ENCODE measurements at places on chromosomes 1 and 21.

DNA sequence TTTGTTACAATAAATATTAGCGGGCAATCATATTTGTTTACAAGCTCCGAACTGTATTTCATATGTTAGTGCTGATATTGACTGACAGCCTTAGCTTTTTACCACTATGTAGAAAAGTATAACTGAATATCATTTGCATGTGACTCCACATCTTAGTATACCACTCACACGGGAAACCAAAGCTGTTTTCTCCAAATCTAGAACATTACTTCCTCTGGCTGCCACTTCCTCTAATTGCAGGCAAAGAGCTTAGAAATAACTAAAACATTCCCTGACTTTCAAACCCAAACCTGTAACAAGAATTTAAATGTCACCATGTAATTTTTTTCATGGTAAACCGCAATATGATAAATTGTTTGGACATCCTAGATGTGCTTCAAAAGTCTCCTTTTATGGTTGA is 174.7 kb downstream of the LBR start:
- no peak for DNase-seq

DNA sequence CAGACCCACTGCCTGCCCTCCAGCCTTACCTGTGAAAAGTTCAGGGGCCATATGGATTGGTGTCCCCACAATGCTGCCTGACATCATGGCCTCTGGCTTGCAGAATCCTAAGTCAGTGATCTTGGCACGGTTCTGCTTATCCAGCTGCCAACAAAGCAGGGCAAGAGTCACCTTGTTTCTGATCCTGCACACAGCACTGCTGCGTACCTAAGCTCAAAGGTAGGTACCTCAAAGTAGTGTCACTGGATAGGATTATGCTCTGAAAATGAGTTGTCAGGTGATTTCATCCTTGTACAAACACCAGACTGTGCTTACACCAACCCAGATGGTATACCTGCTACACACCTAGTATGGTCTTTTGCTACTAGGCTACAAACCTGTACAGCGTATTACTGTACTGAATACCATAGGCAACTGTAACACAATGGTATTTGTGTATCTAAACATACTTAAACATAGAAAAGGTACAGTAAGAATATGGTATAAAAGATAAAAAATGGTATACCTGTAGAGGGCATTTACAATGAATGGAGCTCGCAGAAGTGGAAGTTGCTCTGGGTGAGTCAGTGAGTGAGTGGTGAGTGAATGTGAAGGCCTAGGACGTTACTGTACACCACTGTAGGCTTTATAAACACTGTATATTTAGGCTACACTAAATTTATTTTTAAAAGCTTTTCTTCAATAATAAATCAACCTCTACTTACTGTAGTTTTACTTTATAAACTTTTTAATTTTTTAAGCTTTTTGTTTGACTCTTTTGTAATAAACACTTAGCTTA is 29.1 kb upstream of the RBBP5 start:
- DNase-seq, result no peak

- no peak for DNase-seq
Measured at GRCh38 chr1:150406483-150406882, 42.5 kb downstream of the RPRD2 start.

DNA sequence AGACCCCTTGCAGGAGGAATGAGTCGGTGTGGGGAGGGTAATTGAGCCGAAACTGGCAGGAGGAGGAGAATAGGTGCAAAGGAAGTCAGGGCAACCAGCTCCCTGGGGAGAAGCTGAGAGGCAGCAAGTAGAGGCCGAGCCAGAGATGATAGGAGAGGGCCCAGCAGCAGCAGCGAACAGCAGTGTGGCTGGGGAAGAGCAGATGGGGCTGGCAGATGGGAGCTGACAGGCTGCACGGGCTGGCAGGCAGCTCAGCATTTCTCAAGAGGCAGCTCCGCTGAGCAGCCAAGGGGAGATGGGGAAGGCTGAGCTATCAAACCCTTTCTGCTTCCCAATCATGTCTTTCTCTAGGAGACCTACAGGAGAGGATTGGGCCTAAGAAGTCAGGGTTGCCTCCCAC is 158.2 kb downstream of the TRIM33 start:
- no peak for DNase-seq

DNA sequence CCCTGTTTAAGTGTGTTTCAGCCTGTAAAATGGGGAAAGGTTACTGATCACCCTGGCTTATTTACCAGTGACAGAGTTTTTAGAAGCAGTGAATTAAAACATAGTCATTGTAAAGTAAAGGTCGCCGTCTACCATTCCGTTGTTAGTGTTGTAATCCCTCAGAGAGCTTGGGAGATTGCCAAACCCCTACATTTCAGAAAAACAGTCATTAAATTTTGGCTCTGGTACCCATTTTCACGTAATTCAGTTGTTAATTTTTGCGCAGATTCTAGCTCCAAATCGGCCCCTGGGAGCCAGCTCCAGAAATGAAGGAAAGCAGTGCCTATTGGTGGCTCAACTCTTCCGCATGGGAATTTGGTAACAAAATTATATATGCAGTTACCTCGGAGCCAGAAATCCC is 127.7 kb upstream of the AJAP1 start:
- no peak for DNase-seq

- DNase-seq, result no peak
Measured at GRCh38 chr1:57848406-57848805, 424.5 kb upstream of the DAB1 start.

GRCh38 chr1:9824702-9825089 is 931 bp upstream of the CLSTN1 start:
- DNase-seq, result no peak

GRCh38 chr1:83017701-83018100 is 981.2 kb downstream of the TTLL7 start:
- no peak for DNase-seq

DNA sequence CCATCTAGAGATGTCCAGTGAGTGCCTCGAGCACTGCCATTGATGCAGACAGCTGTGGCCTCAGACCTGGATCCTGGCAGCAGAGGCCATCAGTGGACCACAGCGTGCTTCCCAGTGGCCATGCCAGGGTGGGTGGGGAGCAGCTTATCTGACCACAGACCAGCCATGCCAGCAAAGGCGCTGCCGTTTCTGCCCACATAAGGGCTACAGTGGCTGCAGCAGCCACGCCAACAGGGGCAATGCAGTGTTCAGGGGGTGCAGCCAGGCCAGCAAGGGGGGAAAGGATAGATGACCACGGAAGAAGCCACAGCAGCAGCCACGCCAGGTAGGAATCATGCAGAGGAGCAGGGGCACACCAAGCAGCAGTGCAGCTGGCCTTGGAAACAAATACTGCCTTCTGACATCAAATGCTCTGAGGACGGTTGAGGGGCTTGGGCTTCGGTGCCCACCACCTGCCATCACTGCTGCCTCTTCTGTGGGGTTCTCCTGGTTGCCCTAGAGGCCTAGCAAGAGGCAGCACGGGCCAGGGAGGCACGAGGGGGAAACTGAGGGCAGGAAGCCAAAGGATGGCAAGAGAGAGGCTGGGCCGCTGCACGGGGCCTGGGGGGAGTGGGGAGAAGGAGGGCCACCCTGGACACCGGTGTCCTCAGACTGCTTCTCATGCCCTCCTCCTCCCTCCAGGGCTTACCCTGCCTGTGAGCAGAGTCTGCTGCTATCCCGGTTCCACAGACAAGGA is 94.7 kb upstream of the RUNX3 start:
- DNase-seq, result no peak

- no peak for DNase-seq
Measured at GRCh38 chr1:167717351-167717750, 4.4 kb upstream of the MPZL1 start.

DNA sequence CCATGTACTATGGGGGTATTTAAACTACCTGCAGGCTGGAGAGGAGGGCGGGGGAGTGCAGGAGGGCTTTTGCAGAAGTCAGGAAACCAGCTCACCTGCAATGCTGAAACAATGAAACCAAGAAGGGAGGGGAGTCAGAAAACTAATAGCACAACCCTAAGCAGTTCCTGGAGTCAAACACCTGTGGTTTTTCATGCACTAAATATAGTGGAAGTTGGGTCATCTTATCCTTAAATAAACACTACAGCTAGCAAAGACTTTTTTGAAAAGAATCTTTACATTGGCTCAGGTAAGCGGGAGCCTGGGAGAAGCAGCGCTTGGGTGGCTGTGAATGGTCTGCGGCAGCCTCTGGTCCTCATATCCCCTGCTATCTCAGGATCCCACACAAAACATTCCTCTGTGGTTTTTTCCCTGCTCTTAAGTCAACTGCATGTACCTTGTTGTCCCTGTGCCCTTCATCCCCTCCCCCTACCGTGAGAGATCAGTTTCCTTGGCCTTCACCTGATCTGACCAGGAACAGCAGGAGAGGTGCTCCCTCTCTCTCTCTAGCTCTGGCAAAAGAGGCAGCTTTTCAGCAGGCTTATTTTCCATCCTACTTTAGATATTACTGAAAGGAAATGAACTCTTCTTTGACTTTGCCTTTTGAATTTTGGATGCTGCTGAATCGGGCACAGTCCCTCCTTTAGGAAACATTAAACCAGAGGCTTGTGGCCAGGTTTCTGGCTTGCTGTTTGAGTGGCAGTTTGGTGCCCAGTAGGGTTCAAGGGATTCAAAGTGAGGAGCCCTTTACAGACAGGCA is 26.6 kb downstream of the TENT5C start:
- DNase-seq, result no peak

GRCh38 chr1:57741521-57741920 is 317.7 kb upstream of the DAB1 start:
- DNase-seq, result no peak

- DNase-seq, result no peak
Measured at GRCh38 chr21:41571938-41572510, 64.1 kb upstream of the TMPRSS2 start.

DNA sequence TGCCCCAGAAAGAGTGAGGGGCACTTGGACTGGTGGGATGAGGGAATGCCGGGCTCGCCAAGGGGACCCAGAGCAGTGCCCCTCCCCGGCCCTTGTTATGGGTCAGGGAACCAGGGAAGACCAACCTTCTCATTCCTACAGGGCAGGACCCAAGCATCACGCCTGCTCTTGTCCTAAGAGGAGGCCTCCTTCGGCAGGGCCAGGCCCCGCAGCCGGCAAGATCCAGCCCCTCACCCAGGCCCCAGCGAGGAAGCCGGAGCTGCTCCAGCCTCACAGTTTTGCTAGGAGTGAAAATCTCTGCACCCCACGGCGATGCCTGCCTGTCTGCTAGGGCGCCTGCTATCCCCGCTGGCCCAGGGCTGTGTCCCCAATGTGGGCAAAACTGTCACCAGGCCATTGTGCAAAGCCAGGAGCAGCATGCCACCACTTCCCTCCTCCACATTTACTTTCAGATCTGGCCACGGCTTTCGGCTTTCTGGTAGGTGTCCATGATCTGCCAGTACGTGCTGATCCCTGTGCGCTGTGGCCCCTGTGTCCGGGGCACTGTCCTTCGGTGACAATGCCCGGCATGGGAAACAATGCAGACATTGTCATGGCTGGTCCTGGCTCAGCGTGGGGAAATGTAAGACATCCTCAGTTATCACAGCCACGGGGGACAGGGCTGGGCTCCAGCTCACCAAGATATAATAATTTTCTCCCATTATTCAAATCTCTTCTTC is 9.6 kb downstream of the ACTRT2 start:
- no peak for DNase-seq

DNA sequence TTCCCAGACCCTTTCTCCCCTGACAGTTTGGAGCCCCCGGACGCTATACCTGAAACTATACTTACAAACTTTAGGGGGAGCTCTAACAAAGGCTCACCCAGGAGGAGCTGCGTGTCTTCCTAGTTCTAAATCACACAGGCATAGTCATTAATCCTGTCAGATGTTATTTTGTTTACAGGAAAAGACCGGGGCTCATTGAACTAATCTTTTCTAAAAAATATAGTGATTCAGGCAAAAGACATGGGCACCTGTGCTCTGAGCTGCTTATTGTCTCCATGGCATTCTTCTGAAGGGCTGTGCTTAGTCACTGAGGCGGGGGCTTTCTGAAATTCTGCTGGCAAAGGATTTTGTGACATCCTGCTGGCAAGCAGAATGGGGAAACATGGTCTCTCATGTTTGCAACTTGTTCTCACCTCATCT is 1577.0 kb downstream of the NCAM2 start:
- DNase-seq, result peak; percentile 87

- DNase-seq, result no peak
Measured at GRCh38 chr1:27503844-27504587, 14.0 kb upstream of the WASF2 start.

GRCh38 chr1:15448877-15449462 is 7.6 kb upstream of the CELA2A start:
- DNase-seq, result no peak

GRCh38 chr1:116224561-116224960 is 113.4 kb downstream of the MAB21L3 start:
- DNase-seq, result no peak

GRCh38 chr1:212234431-212235395 is 50.5 kb upstream of the PPP2R5A start:
- peak; percentile 59 for DNase-seq

- no peak for DNase-seq
Measured at GRCh38 chr21:25640202-25640942, 1.3 kb downstream of the JAM2 start.

- no peak for DNase-seq
Measured at GRCh38 chr1:160827418-160827817, 31.4 kb downstream of the LY9 start.

- no peak for DNase-seq
Measured at GRCh38 chr1:92536211-92536979, 49.7 kb upstream of the GFI1 start.

DNA sequence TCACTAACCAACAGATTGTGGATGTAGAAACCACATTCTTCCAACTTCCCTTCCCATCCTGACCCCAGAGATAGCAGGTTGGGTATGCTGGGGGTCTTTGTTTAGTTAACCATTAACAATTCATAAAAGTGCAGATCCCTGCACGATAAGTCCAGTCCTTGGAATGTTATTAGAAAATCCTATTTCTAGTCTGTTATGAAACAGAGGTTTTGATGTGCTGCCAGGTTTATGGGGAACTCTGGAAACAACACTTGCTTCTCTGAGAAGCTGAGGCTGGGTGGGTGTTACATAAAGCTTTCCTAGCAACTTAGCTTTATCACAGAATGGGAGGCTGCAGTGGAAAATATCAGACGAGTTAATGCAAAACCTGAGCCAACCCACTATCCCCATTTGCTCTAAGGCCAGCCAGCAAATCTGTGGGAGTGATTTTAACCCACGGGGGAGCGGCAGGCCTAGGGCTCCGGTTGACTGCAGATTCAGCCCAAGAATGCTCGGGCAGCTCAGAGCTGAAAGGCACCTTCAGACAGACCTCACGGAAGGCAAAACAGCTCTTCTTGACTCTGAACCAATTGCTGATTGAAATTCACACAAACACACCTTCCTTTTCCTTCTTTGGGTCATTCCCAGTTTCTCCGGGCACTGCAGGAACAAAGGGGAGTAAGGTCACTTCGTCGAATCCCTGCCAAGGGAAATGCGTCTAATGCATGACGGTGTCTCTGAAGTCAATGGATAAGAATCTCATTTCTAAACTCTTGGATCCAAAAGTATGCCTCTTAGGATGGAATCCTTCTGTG is 111.7 kb upstream of the IRF2BP2 start:
- DNase-seq, result peak; percentile 39
